NCI-H1417 treated with DMSO at 0.1 percent for 48 hours (cell line): ENCODE measurements at places on chromosomes 7 and 10.

DNA sequence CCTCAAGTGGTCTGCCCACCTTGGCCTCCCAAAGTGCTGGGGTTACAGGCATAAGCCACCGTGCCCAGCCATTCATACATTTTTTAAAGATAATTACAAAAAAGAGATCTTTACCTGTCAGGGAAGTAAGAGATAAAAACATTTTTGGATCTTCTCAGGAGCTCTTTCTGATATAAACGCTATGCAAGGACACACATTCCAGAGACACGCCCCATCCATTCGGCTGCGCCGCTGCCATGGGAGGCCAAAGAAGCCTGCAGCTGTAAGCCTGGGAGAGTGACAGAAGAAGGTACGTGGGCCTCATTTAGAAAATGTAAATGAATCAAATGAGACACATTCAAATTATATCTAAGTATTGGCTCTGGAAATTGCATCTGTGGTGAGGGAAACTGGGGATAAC, 85.3 kb downstream of the LYZL1 start:
- DNase-seq, result no peak

DNA sequence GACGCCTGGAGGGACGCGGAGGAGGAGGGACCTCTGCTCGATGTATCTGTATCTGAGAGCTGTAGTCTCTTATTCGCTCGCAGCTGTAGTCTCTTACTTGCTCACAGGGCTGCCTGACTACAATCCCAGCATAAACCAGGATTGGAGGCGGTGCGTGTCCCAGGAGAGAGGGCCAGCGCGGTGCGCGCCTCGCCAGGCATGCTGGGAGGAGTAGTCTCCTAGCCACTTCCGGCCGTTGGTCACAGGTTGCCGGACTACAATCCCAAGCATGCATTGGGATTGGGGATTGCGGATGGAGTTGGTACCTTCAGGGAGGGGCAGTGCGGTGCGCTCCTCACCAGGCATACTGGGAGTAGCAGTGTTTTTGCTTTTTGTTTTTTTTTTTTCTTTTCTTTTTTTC, 421.7 kb upstream of the NUPR2 start:
- no peak for DNase-seq

GRCh38 chr10:21002091-21002878, 105.2 kb upstream of the NEBL start:
- DNase-seq, result no peak

DNA sequence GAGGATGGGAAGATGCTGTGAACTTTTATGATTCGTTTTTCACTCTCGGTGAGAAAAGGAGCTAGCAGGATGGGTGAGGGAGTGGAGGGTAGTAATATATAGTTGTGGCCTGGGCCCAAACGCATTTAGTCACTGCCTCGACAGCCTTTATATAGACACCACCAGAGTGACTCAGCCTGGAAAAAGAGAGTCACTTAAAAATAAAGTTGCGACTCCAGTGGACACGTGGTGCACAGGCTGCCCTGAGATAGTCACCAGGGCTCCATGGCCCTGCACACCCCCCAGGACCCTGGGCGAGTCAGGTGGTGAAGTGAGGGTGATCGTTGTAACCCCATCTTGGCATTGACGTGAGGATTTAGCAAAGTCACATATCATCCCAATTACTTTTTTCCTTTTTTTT, 106.7 kb downstream of the CUX1 start:
- DNase-seq, result no peak

DNA sequence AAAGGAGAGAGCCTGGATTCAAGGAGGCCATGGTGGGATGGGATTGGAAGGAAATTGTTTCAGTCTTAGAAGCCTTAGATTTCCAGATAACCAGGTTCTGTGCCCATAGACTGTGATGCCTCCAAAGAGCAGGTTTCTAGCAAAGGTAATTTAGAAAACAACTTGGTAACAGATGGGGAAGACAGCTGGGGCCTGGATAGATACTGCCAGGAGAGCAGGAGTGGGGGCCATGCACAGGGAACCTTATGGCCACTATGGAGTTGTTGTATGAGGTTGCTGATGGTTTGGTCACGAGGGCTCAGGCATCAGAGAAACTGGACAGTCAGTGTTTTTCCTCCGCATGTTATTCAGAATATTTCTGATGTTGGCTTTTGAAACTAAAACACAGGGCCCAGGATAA, 901.9 kb downstream of the LRMDA start:
- DNase-seq, result no peak

GRCh38 chr10:6123532-6123931, 34.7 kb downstream of the RBM17 start:
- no peak for DNase-seq

- no peak for DNase-seq
Measured at GRCh38 chr7:94111009-94111408, 106.9 kb upstream of the BET1 start.

DNA sequence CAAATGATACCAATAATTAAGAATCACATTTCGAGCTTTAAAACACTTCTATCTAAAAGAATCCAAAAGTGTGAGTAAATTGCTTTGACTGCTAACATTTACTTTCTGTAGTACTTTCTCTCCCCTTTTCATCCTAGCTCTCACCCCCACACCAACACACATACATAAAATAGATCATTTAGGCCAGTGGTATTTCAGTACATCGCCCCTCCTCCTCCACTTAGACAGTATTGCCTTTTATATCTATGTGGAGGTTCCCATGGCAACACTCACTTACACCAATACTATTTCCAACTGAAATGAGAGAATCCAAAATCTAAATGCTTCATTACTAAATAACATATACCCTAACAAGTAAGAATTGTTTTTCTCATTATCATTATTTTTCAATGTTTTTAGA, 58.9 kb downstream of the HIBADH start:
- DNase-seq, result no peak
